NK-92 treated with Interleukin-12 subunit alpha and Interleukin-12 subunit beta, amount 100 ng/mL, for 24 hours (cell line): ENCODE measurements at places on chromosomes 7 and 10.

DNA sequence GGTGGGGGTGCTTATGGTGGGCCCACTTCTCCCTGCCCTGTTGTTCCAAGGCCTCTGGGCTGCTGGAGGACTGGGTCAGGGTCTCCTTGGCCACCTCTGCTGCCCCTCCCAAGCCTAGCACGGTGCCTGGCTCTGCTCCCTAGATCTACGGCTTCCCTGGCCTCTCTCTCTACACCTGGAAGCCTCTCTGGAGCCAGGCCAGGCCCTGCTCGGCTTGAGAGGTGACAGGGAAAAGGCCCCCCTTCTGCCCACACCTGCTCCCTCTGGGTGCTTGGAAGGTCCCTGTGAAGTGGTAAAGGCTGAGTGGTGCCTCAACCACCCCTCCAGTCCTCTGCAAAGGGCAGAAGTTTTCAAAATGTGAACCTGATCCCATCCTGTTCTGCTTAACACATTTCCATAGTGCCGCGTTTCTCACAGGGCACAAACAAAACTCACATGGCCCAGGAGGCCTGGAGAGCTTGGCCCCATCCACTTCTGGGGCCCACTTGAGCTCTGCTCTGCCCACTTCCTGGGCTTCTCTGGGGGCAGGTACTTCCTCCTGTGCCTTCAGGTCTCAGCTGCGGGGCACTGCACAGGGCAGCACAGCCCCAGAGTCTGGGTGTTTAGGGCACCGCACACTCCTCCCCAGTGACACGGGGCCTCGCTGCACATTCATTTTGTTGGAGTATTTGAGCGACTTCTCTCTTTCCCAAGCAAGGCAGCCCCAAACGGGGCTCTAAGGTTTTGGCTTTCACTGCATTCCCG is 169.9 kb downstream of the PIP4K2A start:
- no peak for DNase-seq

- no peak for DNase-seq
These were observed 153.7 kb downstream of the FANK1 start for GRCh38 chr10:126049759-126050700.

- no peak for DNase-seq
These were observed 754.0 kb downstream of the KCNMA1 start for GRCh38 chr10:76883596-76883995.

DNA sequence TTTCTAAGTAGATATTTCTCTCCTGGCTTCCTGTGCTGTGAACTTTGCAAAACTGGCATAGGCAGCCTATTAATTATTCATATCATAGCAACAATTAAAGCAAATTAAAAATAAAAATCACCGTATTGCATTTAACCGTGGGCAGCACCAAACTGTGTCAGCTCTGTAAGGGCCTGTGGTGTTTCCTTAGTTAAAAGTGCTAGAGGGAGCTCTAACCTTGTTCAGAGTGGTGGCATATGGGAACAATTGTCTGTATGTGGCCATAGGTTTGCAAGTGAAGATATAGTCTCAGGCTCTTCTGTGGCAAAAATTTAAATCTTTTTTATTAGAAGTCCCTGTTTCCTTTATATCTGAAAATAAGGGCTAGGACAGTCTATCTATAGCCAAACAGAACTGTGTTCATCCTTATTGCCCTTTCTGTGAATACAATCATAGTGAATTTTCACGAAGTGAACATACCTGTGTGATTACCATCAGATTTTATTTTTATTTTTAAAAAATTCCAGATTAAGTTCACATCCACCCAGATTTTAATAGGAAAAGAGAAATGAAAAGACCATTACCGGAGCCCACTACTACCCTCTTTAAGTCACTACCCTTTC is 92.6 kb downstream of the POLL start:
- DNase-seq: no peak

GRCh38 chr10:33509231-33509831 is 174.9 kb upstream of the NRP1 start:
- no peak for DNase-seq

DNA sequence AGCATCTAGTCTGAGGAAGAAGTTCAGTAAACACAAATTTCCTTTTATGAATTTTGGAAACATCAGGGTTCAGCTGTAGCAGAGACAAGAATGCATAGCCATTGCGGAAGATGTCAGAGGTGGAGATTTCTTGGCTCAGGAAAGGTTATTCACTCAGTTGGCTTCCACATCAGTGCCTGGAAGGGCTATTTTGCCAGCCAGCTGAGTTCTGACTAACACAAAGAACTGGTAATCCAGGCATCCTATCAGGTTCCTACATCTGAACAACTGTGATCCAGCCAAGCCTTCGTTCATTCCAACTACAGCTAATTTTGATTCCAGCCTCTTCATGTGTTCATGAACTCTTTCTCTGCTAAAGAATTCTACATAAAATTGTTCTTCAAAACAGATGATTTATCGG is 965.6 kb downstream of the XPNPEP1 start:
- DNase-seq: no peak

DNA sequence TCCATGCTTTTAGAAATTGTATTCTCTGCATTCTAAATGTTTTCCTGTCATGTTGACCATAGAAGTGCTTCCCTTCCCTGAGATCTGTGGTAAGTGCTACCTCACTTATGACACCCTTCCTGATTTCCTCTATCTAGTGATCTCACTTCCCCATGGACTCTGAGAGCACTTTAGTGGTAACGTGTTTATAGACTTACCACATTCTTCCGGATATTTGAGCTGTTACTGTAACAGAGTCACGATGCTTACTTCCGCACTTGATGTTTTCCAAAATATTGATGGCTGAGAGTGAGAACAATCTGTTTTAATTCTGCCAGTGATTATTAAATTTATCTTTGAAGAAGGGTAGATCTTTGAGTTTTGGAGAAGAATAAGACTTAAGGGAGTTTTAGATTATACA is 60.1 kb upstream of the NAMPT start:
- no peak for DNase-seq

DNA sequence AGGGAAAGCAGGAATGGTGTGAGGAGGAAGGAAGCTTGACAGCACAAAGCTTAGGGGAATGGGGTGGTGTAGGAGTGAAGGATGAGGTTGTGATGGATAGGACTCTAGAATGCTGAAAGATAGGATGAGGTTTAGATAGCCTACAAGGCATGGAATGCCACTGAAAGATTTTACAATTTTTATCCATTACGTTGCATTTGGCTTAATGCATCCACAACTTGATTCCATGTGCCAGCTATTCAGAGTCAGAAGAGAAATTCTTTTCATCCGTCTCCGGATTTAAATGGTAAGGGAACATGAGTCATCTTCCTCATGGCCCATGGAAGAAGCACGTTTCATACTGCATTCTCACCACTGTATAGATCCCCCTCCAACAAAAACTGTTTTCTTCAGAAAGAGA is 212.4 kb upstream of the BMPER start:
- no peak for DNase-seq
